Activated CD4-positive, alpha-beta T cell treated with anti-CD3 and anti-CD28 coated beads, Interleukin-2, amount 10 ng/mL, durations not matched to agents 7 days and 5 days (primary cell): ENCODE measurements at places on chromosomes 2 and 18.

- no peak for DNase-seq
Measured at GRCh38 chr2:200653021-200653420, 67.2 kb downstream of the AOX1 start.

DNA sequence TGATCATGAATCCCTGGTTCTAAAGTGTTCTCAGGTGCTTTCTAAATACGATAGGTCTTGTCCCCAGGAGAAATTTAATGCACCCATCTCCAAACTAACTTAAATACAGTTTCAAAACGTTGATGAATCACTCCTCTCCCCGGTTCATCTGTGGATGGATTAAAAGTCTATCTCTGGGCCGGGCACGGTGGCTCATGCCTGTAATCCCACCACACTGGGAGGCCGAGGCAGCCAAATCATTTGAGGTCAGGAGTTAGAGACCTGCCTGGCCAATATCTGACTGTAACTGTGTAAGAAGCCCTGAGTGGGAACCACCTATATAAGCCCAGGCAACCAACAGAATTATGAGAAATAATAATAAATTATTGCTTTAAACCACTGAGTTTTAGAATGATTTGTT lies 78.7 kb downstream of the LONRF2 start:
- no peak for DNase-seq

- DNase-seq, result peak; percentile 60
Measured at GRCh38 chr2:68719912-68720311, 14.7 kb upstream of the ARHGAP25 start.

GRCh38 chr18:10035281-10035991 lies 121.6 kb downstream of the VAPA start:
- DNase-seq, result no peak

- DNase-seq, result peak; percentile 15
Measured at GRCh38 chr2:17309741-17310339, 208.4 kb downstream of the RAD51AP2 start.

DNA sequence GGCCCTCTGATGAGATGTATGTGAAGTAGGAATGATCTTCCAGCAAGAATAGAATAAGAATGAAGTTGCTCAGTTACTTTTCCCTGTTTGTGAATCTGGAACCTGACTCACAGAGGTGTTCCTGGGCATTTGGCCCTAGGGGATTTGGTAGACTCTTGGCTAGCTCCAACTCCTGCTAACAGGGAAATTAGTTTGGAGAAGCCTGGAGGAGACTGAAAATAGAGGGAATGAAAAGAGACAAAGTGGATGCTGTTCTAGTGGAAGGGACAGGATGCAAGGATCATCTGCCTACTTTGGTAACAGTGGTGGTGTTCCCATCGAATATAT lies 19.6 kb downstream of the TMEM17 start:
- DNase-seq, result no peak

DNA sequence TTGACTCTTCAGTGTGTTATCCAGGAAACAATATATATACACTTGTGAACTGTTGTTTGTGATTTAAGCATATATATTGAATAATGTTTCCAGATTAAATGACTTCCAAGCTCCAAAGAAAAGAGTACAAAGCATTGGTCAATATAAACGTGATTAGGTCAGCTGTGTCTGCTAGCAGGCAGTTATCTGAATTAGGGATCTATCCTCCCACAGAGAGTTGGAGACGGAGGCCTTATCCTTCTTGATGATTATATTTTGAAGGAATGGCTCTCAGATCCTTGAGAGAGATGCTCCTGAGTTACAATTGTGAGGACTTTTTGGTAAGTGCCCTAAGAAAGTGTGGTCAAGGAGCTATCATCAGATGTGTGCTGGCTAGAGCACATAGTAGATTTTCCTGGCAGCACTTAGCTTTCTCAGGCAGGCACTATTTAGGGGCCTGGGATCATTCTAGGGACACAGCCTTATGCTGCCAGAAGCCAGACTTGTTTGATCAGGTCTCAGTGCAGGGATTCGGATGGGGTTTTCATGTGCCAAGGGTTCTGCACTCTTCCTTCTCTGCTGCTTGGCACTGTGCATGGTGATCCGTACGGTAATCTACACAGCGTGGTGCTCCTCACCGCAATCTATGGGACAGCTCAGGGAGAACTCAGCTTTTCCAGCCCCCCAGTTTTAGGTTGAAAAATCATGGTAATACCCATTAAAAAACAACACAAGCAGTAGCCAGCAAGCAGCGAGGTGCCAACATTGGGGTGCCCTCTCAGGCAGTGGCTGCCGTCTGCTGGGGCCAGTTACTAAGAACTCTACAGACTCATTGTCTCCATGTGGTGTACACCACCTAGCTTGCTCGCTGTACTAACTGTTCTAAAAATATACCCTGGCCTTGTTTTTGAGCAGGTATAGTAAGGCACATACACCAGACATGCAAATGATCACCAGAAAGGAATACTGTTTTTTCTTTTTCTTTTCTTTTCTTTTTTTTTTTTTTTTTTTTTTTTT lies 8.0 kb upstream of the ZDBF2 start:
- DNase-seq, result no peak

- no peak for DNase-seq
Measured at GRCh38 chr2:44116319-44116718, 52.4 kb upstream of the PPM1B start.

DNA sequence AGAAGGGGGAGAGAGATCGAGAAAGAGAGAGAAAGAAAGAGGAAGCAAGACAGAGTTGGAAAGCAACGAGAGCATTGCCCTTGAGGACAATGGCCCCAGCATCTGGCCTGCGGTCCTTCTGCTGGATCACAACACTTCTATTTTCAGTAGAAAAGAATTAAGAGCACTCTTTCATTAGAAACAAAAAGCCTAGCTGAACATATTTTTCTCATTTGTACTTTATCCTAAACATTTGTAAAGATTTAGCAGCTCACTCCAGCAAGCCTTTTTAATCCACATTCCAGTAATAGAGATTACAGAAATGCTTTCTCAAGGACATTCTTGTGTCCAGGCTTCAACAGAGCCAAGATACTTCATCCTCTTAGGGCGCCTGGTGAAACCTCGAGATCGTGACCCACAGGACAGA lies 31.6 kb upstream of the AFF3 start:
- DNase-seq, result no peak

DNA sequence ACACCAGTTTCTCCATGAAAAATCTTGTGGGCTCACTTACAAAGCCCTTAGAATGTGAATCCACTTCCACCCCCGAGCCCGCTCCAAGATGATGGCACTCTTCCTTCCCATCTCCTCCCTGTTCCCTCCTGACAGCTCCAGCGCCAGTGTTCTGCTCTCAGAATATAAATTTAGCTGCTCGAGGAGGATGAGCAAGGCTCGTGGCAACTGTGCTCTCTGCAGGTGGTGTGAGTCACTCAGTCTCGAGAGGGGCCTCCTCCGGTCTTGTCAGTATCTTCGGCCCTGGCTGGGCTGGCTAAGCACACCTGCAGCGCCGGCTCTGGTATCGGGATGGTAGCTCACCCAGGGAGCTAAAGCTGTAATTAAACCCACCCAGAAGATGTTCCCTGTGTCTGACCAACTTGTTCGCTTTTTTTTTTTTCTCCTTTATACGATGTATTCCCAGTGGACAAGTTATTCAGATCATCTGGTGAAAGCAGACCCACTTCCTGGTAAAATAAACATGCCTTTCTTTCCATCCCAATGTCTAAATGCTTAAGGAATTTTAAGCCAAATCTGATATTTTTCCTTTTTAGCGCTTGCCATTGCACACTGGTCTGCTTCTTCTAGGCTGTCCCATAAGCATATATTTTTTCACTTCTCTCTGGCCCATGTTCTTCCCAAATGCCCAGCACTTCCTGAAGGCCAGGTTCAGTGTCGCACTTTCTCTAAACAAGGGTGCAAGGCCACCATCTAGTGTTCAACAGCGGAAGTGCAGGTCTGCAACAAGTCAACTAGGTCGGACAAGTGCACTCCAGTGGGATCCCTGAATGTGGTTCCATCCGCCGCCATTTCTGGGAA lies 31.4 kb upstream of the YPEL5 start:
- DNase-seq, result peak; percentile 71

DNA sequence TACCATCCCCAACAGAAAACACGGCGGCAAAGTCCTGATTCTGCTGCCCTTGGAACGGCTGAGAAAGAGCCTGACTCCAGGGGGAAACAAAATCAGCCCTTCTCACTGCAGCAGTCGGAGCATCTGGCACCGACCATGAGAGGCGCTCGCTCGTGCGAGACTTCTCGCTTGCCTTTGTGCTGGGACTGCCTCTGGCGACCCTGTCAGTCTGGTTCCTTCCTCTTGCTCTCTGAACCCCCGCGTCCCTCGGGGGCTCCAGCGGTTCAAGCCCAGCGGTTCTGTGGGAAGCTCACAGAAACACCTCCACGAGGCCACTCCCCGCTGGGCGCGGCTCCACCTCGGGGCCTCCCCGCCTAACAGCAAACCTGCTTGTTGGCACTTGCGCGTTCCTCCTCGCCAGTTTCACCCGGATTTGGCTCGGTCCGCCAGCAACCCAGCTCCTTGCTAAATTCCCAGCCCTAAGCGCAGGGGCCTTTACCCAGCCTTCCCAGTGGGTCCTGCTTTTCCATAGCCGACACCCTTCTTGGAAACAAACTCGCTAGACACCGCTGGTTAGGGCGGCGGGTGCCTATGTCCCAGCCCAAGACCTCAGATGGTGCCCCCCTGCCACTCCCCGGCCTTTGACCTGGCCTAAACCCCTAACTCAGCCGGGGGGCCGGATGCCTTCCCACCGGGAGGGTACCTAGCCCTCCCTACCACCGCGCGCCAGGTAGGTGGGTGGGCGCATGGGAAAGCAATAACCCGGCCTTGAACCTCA lies 2.2 kb downstream of the RND3 start:
- no peak for DNase-seq
